ENCODE measurements at places on chromosomes 3 and 15. TPM values are rescaled to one million over a fixed set of nuclear protein-coding genes. Genes with fewer than 3 reads are reported as not detected.

The FETUB gene
- 0.28 TPM for polyA plus RNA-seq

The GABRB3 gene
- polyA plus RNA-seq = 6.0 TPM

The CPNE4 gene
- polyA plus RNA-seq = 0.68 TPM

The PDCD7 gene
- 36.1 TPM for polyA plus RNA-seq

The ARL8B gene
- polyA plus RNA-seq = 84.3 TPM

The ARGFX gene
- not detected for polyA plus RNA-seq

The ERICH6 gene
- 1.0 TPM for polyA plus RNA-seq

The ARRDC4 gene
- 30.2 TPM for polyA plus RNA-seq

The SLC28A2 gene
- polyA plus RNA-seq = 1.0 TPM

The PLCH1 gene
- polyA plus RNA-seq = 13.6 TPM
